ENCODE measurements at places on chromosomes 6 and 20.
A peak's percentile ranks its signal among the peaks of the same experiment; 100 is the strongest.

DNA sequence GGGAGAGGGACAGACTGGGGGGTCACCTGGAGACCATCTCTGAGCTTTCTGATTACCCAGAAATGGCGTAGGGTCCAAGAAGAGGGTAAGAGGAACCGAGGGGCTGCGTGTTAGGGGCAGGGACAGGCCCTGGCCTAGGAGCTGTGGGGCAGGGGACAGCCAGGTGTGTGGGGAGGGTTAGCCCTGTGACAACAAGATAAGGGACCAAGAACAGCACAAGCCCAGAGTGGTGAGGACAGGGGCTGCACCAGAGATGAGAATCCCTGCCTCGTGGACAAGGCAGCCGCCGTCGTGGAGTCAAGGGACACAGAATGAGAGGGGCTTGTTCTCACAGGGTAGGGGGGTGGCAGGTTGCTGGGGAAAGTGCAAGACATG is 449 bp upstream of the AVP start:
- no peak for DNase-seq

- no peak for DNase-seq
These were observed 79.1 kb downstream of the SLC22A23 start for GRCh38 chr6:3377536-3378397.

DNA sequence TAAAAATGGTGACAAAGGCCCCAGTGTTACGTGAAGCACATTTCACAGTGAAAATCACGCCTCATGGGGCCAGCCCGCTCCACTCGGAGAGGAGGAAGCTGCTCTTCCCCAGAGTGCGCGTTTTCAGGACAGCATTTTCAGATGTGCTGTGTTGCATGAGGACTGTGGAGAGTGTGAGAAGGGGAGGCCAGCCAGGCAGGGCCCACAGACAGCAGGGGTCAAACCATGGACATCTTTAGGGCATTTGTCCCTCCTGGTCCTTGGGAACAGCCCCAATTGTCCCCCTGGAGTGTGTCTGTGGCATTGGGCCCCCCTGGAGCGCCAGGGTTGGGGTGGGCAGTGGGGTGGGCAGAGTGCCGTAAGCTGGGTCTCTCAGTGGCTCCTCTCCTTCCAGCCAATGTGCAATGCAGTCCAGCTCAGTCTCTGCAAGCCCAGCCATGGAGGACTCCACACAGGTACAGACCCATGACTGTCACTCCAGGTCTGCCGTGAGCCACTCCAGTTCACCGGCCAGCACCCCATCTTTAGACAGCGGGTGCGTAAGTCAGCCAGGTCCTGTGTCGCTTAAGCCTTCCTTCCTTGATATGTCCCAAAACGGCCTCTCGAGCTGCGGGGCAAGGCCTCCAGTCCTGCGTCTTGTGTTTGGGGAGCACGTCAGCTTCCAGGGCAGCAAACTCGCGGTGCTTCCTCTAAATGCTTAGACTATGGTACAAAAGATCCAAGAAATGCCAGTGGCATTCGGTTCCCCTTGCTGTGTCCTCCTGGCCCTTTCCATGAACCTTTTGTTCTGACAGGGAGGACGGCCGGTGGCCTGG is 159.3 kb upstream of the AFDN start:
- no peak for DNase-seq

- no peak for DNase-seq
These were observed 84.0 kb downstream of the MTHFD1L start for GRCh38 chr6:150949526-150949925.

DNA sequence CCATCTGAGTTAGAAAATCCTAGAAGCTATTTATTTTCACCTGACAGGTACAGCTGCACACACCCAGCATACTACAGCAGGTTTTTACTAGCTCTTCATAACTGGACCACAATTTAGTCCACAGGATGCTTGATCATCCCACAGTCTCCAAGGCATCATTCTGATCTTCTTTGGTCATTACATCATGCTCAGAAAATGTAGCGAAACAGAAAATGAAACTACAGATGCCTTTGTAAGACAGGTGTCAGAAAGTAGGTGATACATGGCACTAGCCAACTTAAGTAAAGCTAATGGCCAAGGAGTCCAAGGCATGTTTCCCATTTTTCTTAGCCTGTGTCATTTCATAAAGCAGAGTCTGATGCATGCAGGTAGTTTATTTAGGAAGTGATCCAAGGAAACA is 102.3 kb downstream of the HTR1B start:
- no peak for DNase-seq

DNA sequence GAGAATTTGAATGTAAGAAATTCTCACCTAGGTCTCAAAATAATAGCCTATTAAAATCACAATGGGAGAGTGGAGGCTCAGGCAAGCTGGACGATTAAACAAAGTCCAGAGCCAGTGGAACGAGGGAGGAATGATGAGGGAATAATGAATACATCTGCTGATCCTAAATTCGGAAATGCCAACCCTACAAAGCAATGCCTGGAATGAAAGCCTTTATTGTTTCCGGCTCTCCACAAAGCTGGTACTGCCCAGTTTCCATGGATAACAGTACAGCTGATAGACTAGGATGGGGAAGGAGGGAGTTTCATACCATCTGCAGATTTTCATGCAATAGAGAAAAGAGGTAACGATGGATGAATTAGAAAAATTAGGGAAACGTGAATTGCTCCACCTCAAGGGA is 356.1 kb downstream of the CBLN4 start:
- no peak for DNase-seq

- DNase-seq, result no peak
These were observed 113.3 kb upstream of the ASF1A start for GRCh38 chr6:118780668-118781067.

DNA sequence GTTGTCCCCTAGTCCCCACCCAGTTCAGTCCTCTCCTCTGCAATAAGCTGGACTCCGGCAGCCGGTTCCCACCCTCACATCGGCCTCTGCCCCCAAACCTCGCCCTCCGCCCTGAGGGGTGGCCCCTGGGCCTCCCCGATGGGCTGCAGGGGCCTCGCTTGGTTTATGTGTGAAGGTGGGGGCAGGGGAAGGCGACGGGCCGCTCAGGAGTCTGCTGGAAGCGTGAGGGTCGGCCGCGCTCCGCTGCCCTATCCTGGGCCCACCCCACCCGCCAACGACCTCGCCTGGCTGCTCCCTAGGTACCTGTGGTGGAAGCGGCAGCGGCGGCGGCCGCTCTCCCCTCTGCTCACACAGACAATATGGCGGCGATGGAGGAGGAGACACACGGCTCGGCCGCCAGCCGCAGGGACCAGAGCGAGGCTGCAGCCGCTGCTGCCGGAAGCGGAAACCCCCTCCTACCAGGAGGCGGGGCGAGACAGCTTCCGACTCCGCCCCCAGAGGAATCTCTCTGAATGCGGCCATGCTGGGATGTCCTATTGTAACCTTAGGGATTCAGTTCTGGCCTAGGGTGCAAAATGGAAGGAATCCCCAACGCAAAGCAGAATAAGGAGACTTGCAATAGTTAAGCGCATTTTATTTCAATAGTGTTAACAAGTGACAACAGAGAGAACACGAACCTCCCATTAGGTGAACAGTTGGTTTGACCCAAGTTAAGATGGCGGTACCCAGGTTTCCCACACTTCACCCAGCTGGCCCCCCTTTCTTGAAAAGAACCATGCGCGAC is at the start of gene CSNK2A1:
TSS of gene CSNK2A1 (minus strand) at position 422 of the 784 bp plus-strand sequence. CDS start 35,239 bp downstream, outside the sequence.
- peak; percentile 96 for DNase-seq

DNA sequence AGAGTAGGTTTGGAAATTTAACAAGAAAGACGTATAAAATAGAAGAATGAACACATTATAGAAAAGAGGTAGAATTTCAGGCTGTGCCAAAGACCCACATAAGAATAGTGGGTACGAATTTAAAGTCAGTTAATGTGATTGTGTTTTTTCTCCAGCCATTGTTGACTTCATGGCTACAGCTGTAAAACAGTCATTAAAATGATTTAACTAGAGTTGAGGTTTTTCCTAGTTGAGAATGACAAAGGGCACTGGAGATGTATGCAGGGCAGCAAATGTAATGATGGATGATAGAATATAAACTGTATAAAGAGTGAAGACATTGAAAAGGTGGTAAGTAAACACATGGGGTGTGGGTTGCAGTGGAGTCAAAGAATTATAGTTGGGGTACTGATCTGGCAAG is 72.7 kb downstream of the LIN28B start:
- no peak for DNase-seq

DNA sequence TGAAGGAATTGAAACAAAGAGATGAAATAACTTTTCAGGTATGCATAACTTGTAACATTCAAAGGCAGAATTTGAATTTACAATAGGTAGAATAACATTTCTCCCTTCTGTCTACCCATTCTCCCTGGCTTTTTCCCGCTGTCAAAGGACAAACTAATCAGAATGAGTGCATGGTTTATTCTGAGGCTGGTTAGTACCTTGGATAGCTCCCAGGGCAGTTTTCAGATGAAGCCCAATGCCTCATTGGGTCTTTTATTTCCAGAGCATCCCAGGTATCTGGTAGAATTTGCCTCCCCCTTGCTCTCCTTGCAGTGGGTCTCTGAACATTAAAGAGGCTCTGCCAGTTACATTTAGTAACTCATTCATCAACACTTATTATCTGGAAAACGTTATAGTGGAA is 665.5 kb downstream of the BCKDHB start:
- no peak for DNase-seq

DNA sequence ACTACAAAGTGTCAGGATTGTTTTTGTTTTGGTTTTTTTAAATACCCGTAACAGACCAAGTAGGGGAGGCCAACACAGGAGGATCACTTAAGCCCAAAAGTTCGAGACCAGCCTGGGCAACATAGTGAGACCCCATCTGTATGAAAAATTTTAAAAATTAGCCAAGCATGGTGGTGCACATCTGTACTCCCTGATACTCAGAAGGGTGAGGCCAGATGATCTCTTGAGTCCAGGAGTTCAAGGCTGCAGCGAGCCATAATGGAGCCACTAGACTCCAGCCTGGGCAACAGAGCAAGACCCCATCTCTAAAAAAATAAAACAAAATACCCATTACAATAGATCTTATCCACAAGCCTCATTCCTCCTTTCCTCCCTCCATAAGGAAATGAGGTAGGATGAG is 28.7 kb upstream of the TM9SF4 start:
- no peak for DNase-seq

DNA sequence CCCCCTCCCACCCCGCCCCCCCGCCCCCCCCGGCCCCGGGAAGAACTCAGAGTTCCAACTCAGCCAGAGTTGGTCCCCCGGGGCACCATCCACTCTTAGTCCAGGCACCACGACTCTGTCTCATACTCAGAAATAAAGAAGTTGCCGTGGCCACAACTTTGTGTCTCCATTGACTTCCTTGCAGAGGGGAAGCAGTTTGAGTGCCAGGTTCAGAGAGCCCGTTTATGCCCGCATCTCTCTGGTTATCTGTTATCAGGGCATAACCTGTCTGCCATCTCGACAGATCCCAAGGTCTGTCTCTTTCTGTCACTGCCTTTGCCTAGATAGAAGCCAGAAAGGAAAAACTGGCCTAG is 605 bp downstream of the CDC5L start:
- DNase-seq, result no peak

DNA sequence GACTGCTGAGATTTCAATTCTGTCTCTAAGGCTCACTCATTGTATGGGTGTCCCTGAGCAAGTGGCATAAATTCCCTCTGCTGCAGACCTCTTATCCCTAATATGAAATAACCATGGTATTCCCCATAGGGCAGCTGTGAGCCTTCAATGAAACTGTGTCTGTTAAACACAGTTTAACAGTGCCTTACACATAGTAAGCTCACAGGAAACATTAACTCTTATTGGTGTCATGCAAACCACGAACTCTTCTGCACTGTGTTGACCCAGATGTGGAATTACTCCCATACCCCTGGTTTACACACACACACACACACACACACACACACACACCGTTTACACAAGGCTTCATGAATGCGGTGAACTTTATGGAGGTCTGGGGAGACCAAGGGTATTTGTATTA is 23.2 kb downstream of the DAAM2 start:
- no peak for DNase-seq

DNA sequence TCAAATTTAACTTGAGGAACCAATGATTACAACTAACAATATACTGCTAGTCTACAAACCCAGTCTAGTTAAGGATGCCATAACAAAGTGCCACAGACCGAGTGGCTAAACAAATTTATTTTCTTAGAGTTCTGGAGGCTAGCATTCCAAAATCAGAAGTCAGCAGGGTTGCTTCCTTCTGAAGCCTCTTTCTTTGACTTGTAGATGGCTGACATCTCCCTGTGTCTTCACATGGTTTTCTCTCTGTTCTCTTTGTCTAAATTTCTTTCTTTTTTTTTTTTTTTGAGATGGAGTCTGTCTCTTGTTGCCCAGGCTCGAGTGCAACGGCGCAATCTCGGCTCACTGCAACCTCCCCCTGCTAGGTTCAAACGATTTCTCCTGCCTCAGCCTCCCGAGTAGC is 56.1 kb downstream of the NCOA3 start:
- DNase-seq, result no peak

- DNase-seq, result no peak
These were observed 127.4 kb upstream of the GRIK2 start for GRCh38 chr6:101266063-101266462.

DNA sequence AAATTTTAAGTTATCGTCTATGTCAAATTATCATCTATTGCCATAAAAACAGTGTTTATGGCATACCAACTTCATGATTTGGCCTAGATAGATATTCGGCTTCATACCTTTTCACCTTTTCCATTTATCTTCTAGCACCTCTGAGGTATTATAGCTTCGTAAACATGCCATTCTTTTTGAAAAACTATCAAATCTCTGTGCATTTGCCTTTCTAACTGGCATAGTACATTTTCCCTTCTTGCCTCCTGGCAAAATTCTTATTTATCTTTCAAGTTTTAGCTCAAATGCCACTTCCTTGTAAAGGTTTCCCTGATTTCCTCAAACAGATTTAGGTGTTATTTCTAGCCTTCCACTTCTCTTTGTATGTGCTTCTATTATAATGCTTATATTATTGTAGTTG is 7.0 kb upstream of the REV3L start:
- no peak for DNase-seq

DNA sequence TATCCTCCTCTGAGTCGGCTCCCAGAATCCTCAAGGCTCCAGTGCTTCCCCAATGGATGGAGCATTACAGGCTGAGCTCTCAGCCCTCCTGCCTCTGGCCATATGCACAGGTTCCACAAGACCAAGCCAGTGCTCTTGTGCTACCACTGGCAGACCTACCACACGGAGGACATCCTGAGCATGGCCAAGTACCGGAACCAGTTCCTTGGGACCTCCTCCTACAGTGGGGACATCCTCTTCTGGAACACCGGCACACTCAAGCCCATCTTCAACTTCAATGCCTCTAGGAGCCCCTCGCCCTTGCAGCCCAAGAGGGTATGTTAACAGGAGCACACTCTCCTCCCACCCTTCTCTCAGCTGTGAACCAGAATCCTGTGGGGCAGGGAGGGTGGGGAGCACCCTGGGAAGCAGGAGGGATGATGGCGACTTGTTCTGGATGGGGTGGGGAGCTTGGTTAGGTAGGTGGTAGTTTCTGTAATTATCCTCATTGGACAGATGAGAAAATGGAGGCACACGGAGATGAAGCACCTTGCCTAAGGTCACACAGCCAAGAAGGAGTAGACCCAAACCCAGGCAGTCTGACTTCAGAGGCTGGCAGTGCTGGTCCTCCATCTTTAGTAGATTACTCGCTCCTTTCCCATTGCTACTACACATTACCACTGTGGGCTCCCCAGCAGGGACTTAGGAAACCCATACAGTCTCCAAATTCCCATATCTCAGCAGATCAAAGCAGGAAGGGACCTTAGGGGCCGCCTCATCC is 58.6 kb downstream of the EFCAB8 start:
- no peak for DNase-seq

GRCh38 chr20:52047811-52048764 is 143.5 kb downstream of the ZFP64 start:
- DNase-seq, result no peak

- DNase-seq, result no peak
These were observed 17.1 kb upstream of the SNTA1 start for GRCh38 chr20:33460711-33461110.

GRCh38 chr6:21102201-21102600 is 491.4 kb upstream of the SOX4 start:
- no peak for DNase-seq

- no peak for DNase-seq
These were observed 531.5 kb downstream of the COL12A1 start for GRCh38 chr6:74674377-74674776.
